Activated CD8-positive, alpha-beta memory T cell treated with anti-CD3 and anti-CD28 coated beads, Interleukin-2, amount 50 U/mL, for 48 hours (primary cell): ENCODE measurements at places on chromosomes 11 and 22.

GRCh38 chr11:125128450-125128849 lies 17.0 kb upstream of the TMEM218 start:
- DNase-seq, result no peak

DNA sequence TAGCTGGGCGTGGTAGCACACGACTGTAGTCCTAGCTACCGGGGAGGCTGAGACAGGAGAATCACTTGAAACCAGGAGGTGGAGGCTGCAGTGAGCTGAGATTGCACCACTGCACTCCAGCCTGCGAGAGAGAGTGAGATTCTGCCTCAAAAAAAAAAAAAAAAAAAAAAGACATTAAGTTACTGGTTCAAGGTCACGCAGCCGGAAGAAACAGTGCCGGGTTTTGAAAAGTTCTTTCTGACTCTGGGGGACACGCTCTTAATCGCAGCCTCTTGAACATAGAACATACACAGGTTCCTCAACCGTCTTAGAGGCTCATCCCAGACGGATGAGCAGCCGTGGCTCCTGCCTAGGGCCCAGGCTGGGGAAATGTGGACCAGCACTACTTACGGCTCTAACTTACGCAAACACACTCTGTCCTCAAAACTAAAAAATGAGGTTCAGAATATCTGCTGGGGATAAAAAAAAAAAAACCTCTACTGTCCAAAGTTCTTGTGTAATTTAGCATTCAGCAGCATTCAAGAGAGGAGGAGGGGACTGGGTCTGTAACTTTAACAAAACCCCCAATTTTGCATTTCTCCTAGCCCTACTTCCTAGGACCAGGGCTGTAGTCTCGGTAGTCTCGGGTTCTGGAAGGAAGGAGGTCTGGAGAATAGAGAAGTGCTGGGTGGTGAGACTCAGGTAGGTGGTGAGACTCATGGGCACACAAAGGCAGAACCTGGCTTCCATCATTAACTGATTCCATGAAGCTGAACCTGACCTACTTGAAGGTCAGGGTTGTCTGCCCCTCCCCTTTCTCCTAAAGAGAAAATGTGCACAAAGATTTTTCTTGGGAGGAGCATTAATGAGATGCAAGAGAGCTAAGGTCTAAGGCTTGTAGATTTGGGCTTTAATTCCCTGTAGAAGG lies 6.0 kb downstream of the SPTBN2 start:
- DNase-seq, result no peak

DNA sequence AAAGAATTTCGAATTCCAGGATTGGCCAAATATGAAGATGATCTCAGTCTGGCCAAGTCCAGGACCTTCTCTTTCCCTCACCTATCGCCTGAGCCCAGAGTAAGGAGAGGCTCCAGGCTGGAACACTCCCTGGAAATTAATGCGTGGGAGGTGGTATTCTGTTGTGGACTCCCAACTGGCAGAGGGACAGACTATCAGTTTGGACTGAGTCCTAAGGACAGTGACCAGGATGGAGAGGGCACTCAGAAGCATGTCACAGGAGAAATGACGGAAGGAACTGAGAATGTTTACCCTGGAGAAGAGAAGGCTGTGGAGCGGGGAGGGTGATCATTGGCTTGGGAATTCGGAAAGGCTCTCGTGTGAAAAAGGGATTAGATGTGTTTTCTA lies 84.4 kb downstream of the RPL27A start:
- no peak for DNase-seq

DNA sequence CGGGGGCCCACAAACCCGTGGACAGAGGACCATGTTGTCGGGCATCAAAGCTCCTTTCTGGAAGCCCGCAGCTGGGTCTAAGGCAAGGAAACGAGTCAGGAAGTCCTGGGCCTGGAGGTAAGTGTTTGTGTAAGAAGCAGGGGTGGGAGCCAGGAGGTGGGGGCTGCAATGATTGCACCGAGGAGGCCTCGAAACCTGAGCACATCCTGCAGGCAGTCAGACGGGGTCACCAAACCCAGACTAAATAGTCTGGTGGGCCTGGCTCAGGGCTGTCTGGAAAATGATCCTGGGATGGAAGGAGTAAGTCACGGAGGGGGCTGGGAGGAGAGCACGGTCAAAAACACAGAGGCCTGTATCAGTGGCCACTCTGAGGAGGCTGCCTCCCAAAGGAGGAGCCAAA lies 539.2 kb downstream of the MN1 start:
- DNase-seq, result no peak

DNA sequence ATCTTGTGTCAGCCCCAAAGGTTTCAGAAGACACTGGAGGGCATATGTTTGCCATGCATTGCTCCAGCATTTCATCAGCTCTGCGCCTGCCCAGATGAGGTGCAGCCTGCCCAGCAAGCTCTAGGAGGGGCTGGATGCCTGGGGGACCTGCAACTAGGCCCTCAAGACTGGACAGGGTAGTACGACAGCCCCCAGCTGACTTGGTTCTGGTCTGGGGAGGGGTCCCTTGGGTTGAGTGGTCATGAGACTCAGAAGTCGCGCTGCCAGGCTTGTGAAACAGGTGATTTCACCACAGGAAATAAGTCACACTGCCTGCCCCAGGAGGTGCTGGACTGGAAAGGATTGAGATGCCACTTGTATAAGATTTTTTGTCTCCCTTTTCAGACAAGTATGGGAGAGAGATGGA lies 23.4 kb downstream of the TPBGL start:
- no peak for DNase-seq

DNA sequence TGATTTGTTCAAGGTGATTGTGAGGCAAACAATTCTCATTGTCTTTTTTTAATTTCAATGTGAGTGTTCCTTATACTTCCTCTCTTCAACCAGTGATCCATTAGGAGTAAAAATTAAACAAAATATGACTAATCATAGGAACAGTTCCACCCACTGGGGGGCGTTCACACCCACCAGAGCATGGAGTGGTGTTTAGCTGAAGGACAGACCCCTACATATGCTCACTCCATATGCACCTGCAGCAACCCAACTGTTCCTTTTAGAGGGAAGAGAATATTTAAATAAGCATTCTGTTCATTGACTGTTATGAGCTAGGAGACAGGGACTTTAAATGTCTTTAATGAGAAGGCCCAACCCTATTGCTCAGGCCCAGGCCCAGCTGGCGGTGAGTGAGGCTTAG lies 78.7 kb upstream of the DRD2 start:
- no peak for DNase-seq

GRCh38 chr11:58006940-58007339 lies 16.7 kb upstream of the OR9Q1 start:
- DNase-seq, result no peak
